ENCODE measurements at places on chromosomes 5 and 9. TPM values are rescaled to one million over a fixed set of nuclear protein-coding genes. Genes with fewer than 3 reads are reported as not detected.

- DNase-seq: no peak
These were observed 305.4 kb upstream of the IRX2 start for GRCh38 chr5:3056866-3057265.

DNA sequence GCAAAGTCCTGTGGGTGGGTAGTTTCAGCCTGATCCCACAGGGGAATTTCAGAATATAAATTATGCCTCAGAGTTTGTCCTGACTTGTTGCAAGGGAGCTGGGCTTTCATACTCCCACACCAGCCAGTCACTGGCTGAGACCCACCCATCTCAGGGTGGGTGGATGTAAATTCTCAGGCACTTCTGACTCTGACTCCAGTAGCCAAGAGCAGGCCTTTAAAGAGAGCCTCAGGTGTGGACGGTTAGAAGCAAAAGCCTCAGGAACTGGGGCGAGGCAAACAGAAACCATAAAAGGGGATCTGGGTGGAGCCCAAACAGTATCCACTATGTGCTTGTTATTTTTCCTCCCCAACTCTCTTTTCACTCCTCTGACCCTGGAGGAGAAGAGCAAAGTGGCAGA lies 28.6 kb upstream of the FBXW11 start:
- DNase-seq: no peak

Gene PRR16
- 1.9 TPM for total RNA-seq

DNA sequence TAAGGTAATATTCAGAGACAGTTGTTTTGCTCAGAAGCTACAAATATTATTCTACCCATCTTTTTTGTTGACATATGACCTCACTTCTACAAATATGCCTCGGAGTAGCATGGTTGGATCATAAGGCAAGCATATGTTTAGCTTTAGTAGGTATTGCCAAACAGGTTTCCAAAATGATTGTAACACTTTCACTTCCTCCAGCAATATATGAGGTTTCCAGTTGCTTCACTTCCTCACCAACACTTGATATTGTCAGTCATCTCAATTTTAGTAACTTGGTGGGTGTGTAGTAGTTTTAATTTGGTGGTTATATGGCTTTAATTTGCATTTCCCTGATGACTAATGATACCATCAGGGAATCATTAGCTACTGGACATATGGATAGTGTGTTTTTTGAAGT lies 46.7 kb downstream of the TNFSF8 start:
- no peak for DNase-seq

GRCh38 chr5:121667292-121667691 lies 184.4 kb upstream of the FTMT start:
- DNase-seq: no peak

Gene DUSP1
- 1,989 TPM for total RNA-seq

GRCh38 chr9:136334541-136334940 lies 7.2 kb downstream of the GPSM1 start:
- no peak for DNase-seq

GRCh38 chr5:3325201-3325971 lies 270.2 kb upstream of the IRX1 start:
- DNase-seq: no peak

- no peak for DNase-seq
These were observed 57.7 kb upstream of the MAST4 start for GRCh38 chr5:66538531-66538930.

DNA sequence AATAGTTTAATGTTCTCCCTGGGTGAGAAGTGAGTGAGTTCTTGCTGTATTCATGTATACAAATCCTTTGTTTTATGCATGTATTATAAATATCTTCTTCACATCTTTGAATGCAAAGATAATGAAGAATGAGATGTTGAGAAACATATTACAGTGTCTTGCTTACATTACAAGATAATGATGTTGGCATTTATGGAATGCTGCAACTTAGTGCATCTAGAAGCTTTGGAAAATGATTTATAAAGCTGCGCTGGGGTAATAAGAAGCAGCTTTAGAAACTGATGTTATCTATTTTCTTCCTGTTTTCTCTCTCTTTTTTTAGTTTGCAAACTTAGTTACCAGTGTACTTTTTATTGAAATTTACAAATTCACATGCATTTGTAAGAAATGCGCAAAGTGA lies 673.4 kb downstream of the KCTD16 start:
- no peak for DNase-seq

Gene HBEGF
- total RNA-seq: 32.1 TPM

- no peak for DNase-seq
These were observed 135.6 kb upstream of the LPCAT1 start for GRCh38 chr5:1659100-1659981.

Gene INSL4
- not detected for total RNA-seq

- DNase-seq: no peak
These were observed 6.0 kb downstream of the CDX1 start for GRCh38 chr5:150172556-150172955.

DNA sequence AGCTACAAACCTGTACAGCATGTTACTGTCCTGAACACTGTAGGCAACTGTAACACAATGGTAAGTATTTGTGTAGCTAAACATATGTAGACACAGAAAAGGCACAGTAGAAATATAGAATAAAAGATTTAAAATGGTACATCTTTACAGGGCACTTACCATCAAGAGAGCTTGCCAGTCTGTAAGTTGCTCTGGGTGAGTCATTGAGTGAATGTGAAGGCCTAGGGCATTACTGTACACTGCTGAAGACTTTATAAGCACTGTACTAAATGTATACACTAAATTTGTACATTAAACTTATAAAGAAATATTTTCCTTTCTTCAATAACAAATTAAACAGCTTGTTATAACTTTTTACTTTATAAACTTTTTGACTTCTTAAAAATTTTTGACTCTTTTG lies 20.5 kb downstream of the ADRB2 start:
- no peak for DNase-seq

Gene HRH2
- total RNA-seq: 22.6 TPM

Gene MYOZ3
- 0.28 TPM for total RNA-seq

Gene RNF180
- 18.1 TPM for total RNA-seq

DNA sequence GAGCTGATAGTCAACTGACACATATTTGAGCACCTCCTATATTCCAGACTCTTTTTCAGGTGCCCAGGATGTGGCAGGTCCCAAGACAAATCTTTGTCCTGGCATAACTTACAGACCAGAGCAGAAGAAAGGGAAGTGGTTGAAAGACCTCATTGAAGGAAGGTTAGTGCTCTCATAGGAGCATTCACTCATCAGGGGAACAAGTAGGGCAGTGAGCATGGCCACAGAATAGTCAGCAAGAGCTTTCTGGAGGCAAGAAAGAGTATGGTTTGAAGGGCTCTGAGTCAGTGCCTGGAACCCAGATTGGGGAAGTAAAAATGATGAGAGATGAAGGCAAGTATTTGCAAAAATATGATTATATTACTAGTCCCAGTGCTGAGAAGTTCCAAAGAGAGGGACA lies 25.0 kb upstream of the ERMP1 start:
- no peak for DNase-seq

DNA sequence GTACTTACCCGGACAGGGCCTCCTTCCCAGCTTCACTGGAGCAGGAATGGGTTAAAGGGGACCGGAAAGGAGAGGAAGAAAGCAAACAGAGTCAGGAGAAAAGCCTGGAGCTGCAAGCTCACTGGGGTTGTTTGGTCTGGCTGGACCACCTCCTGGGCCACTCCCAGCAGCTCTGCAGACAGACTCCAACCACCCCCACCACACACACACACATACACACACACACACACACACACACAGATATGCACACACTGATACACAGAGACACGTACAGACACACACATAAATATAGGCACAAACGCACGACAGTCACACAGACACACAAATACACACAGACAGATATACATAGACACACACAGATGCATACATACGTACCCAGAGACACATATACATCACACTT lies 34.9 kb upstream of the SYNPO start:
- DNase-seq: no peak

DNA sequence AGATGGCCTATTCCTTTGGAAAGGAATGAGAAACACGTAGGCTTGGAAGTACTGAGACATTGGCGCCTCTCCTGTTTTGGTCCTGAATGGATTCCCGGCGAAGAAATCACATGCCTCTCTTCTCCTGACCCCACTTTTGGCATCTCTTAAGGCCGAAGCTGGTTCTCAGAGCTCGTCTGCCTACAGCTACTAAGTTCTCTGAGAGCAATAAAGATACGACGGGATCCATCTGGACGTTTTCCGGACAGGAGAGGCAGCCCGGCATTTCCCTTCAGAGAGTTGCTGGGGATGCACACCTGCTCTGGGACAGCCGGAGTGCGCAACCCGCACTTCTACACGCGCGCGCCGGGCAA lies 336.8 kb upstream of the PUM3 start:
- no peak for DNase-seq

DNA sequence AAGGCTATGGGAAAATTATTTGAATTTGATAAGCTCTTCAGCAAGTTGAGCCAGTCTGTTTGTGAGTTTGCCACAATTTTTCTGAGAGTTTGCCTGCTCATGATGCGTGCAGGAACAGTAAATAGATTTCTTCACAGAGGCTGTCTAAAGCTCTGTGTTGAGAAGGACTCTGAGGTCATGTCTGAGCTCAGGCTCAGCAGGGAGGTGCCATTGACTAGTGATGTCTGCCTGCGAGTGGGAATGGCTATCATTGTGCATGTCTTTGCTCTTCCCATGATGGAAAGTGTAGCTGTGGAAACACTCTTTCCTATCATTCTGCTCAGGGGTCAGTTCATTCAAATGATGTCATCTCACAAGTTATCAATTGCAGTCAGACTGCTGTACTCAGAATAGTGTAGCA lies 142.8 kb downstream of the RASEF start:
- no peak for DNase-seq

Gene FBXW2
- total RNA-seq: 42.5 TPM

Measured in omental fat pad (tissue), 4 donors.